ENCODE measurements at places on chromosomes 2 and 18.

DNA sequence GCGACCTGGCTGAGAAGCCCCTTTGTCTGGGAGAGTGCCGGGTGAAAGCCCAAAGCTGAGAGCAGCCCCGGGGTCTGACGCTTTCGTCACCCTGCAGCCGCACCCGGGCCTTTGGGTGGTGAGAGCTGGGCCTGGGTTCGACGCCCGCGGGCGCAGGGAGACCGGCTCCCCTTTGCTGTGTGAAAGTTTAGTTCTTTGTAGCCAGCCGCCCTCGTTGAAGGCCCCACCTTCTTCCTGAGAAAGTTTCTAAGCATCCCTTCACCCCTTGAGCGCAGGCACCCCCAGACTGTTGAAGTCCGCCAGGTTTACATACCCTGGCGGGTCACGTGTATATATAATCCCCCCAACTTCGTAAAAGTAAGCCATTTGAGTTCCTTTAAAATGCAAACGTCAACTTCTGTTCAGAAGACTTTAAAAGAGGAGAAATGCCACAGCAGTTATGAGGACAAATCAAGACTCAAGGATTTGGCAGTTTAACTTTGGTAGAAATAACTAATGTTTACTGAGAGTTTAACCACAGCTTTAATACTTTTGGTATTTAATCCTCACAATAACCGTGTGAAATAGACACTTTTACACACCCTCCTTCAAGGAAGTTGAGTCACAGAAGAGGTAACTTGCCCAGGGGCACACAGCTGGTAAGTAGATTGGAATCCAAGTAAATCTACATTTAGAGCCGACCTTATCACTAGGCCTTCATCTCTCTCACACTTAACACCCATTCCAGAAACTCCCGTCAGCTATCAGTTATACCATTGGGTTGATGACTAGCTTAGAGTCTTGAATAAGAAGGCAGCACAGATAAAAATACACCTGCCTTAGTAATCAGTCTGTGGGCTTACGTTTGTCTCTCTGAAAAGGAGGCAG lies 1.1 kb upstream of the MBOAT2 start:
- no peak for DNase-seq

DNA sequence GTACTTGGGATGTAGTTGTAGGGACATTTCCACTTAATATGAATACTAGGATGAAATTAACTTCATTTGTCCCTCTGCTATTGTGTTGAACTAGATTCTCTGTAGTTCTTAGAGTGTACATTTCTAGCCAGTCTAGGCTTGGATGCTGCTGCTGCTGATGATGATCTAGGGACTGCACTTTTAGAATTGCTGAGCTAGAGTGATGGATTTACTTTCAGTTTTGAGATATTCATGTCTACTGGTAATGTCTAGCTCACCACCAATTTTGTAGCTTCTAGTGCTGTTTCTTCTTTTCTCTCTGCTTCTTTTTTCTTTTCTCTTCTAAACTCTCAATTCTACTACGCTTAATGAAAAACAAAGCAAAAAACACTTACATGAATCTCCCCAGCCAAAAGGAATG lies 49.4 kb downstream of the MRPS9 start:
- DNase-seq, result no peak

DNA sequence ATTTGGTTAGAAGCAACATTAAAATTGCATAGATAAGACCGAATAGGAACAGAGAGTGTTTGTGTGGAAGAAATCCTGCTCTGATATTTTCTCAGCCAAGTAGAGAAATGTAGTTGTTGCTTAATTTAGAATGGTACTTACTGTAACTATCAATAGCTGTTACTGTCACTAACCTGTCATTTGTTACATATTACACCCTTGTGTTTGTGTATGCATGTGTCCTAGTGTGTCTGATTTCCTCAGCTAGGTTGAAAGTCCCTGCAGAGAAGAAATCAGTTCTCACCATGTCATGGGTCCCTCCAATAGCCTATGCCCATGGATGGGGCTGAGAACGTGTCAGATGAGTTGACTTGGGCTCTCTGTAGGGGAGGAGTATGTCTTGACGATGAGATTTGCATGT lies 94.4 kb downstream of the SPTBN1 start:
- DNase-seq, result no peak

DNA sequence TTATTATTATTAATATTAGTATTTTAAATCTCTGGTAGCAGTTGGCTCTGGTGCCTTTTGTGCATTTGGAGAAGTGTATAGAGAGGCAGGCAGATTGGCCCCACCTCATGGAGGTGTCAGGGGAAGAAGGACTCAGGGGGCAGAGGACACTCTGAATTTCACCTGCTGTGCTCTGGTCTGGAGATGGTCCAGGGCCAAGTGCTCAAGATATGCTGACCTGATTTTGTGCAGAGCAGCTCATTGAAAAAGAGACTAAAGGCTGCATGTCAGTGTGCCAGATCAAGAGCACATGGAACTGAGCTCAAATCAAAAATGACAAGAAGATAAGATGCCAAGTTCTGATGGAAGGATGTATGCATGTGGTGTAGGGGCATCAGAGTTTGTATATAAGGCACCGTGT lies 323.6 kb upstream of the TNP1 start:
- DNase-seq, result no peak

DNA sequence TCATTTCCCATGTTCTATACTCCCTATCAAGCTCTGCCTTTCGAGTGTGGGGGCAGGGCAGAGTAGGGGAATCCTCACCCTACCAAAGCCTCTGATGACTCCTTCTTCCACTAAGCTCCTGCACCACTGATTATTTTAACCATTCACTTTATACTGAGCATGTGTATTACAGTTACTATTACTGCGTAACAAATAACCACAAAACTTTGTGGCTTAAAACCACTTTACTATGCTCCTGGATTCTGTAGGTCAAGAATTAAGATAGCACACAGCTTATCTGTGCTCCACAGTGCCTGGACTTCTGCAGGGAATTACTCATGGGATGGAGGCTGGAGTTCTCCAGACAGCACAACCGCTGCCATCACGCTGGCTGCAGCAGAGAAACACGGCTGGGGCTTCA lies 117.4 kb upstream of the DNAJC10 start:
- no peak for DNase-seq

Data from stimulated activated CD4-positive, alpha-beta T cell treated with anti-CD3 and anti-CD28 coated beads, Interleukin-1b, Interleukin-23, amount 100 ng/mL, for 1 hour (primary cell).